ENCODE measurements at places on chromosomes 5 and 9. TPM values are rescaled to one million over a fixed set of nuclear protein-coding genes. Genes with fewer than 3 reads are reported as not detected.

DNA sequence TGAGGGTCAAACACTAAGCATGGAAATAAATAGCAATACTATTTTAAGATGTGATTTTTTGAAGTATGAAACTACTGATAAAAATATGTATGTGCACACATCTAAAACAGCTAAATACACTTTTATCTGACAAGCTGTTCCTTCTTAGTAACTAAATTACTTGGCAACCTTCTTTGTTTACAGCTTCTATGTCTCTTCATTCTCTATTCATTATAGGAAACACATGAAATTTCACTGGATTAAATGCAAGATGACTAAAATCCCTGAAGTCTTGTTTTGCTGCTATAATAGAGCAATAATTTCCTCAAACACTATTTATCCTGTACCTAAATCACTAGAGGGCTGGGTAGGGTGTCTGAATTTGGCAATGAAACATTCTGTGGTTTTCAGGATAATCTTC, 11.7 kb downstream of the RICTOR start:
- H3K27me3 ChIP-seq, result no peaks in the 10 kb centered on the region
- no peaks in the 10 kb centered on the region for H3K4me1 ChIP-seq
- DNase-seq, result no peak

The SPINK13 gene
- not detected for total RNA-seq

- no peak overlapping the region for H3K27ac ChIP-seq
- no peaks in the 10 kb centered on the region for H3K4me1 ChIP-seq
- peaks cover 5% of the 10 kb centered on the region for H3K36me3 ChIP-seq
- DNase-seq, result no peak
Observed at GRCh38 chr5:16493261-16493660, 27.7 kb upstream of the ZNF622 start.

DNA sequence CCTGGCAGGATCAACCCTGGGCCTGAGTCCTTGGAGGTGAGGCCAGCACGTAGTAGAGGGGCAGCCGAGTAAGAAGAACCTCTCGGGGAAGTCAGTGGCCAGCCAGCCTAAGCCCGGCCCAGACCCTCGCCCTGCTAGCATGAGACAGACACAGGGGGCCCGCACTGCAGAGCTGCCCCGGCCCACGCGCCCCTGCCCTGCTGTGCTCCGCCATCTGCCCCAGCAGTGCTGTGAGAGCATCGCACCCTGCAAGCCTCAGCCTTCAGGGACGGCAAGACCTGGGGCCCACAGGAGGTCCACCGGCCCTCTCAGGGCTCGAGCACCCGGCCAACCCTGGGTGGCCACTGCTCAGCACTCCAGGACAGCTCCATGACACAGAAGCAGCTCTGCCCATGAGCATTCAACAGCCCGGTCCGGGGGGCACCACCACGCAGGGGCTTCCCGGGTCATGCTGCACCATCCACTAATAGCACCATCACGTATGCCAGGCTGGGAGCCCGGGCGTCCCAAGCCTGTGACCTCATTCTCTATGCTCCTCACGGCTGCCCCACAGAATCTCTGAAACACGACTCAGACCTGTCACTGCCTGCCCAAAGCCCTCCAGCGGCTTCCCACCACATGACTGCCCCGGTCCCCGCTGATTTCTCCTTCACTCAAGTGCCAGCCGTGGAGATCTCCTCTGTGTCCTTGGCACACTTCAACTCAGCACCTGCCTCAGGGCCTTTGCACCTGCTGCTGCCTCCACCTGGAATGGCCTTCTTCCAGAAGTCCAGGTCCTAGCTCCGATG, 38.1 kb downstream of the ADAMTS2 start:
- peaks cover 4% of the 10 kb centered on the region for H3K36me3 ChIP-seq
- peaks cover 4% of the 10 kb centered on the region for H3K4me1 ChIP-seq
- H3K27me3 ChIP-seq, result peaks cover 8% of the 10 kb centered on the region
- H3K4me3 ChIP-seq, result no peak overlapping the region

GRCh38 chr9:112012026-112012902, 115.7 kb downstream of the UGCG start:
- H3K4me1 ChIP-seq, result no peaks in the 10 kb centered on the region
- H3K27ac ChIP-seq, result no peak overlapping the region
- no peaks in the 10 kb centered on the region for H3K27me3 ChIP-seq
- H3K4me3 ChIP-seq, result no peak overlapping the region
- H3K36me3 ChIP-seq, result no peaks in the 10 kb centered on the region

DNA sequence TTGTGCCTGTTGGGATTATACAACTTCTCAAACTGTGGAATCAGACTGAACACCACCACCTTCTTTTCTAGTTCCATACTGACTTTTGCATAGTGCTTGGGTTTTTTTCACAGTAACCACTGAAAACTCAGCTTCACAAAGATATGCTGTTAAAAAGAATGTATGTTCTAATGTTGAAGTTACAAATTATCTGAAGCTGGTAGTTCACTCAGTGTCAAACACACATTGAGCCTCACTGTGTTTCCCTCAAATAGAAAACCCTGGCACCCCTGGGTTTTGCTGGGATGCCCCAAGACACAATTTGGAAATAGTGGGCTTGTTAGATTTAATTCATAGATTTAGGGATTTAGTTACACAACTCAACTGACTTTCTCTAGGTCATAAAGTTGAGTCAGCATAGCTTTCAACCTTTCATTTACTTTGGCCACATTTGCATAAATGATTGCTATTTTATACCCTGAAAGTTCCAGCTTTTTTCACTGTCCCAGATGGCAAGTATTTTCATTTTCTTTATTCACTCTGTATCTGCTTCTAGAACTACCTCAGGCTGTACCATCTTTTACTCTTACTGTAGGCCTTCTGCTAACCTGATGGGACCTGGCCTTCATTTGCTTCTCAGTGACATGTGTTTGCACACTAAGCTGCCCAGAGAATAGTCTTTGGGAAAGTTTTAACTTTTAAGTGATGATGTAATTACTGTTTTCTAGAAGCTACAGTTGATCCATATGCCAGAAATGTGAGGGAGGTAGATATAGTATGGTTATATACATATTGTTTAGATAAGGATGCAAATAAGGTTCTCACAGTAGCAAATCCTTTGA, 115.1 kb downstream of the CDC42SE2 start:
- H3K27me3 ChIP-seq, result peaks cover 4% of the 10 kb centered on the region
- DNase-seq, result no peak
- H3K36me3 ChIP-seq, result peaks cover 5% of the 10 kb centered on the region
- peak overlapping the region; percentile 93 for H3K27ac ChIP-seq
- no peak overlapping the region for H3K4me3 ChIP-seq
- peaks cover 37% of the 10 kb centered on the region for H3K4me1 ChIP-seq

GRCh38 chr5:147887026-147887627, 8.6 kb downstream of the SCGB3A2 start:
- peak; percentile 28 for DNase-seq
- H3K4me3 ChIP-seq, result no peak overlapping the region

DNA sequence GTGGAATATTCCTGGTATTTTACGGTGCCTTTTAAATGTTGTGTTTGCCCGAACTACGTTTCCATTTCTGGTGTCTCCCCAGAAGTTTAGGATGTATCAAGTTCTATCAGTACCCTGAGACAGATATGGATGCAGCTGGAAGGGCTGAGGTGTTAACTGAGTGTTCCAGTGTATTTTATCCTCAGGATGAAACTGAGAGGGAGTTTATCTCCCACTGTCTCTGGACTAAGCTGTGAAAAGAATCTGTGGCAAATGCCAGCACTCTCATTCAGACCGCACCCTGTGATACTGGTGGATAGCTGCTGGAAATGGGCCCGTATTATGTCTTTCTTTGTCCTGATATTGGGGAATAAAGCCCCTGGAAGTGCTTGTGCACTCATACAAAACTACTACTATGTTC, 887.2 kb upstream of the TYRP1 start:
- no peaks in the 10 kb centered on the region for H3K27me3 ChIP-seq
- H3K4me1 ChIP-seq, result no peaks in the 10 kb centered on the region
- H3K36me3 ChIP-seq, result no peaks in the 10 kb centered on the region
- no peak overlapping the region for H3K4me3 ChIP-seq
- DNase-seq, result no peak

The TYRP1 gene
- 0.23 TPM for total RNA-seq

- peak overlapping the region; percentile 73 for H3K4me3 ChIP-seq
- H3K27ac ChIP-seq, result peak overlapping the region; percentile 78
- peaks cover 50% of the 10 kb centered on the region for H3K4me1 ChIP-seq
- peak; percentile 68 for DNase-seq
- H3K27me3 ChIP-seq, result no peaks in the 10 kb centered on the region
Observed at GRCh38 chr5:10695055-10695649, 65.9 kb downstream of the DAP start.

DNA sequence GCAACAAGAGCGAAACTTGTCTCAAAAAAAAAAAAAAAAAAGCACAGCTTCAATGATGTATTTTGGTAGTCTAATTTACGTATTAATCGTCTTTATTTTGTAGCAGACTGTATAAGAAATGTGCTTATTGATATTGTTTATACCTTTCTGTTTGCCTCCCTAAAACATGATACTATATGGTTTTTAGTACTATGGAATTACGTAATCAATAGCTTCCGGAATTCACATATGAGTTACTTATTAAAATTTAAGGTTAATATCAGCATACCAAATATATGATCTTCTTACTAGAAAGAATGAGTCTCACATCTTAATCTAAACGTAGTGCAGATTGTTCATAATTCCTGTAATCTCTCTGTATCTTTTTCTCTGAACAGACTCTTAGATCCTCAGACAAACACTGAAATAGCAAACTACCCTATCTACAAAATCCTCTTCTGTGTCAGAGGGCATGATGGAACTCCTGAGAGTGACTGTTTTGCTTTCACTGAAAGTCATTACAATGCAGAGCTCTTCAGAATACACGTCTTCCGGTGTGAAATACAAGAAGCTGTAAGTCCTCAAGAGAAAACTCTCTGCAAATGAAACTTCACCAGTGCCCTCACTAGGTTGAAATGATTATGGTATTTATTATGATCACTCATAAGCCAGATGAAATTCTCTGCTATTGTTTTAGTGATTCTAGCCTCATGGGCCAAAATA, 44.4 kb upstream of the GPR21 start:
- H3K4me3 ChIP-seq, result no peak overlapping the region
- H3K36me3 ChIP-seq, result peaks cover 11% of the 10 kb centered on the region
- peaks cover 2% of the 10 kb centered on the region for H3K27me3 ChIP-seq
- no peaks in the 10 kb centered on the region for H3K4me1 ChIP-seq

- no peak overlapping the region for H3K4me3 ChIP-seq
- DNase-seq, result no peak
- H3K36me3 ChIP-seq, result no peaks in the 10 kb centered on the region
- peaks cover 1% of the 10 kb centered on the region for H3K27me3 ChIP-seq
Observed at GRCh38 chr5:103454770-103455169, 107.8 kb downstream of the NUDT12 start.
